Stimulated activated CD4-positive, alpha-beta T cell treated with anti-CD3 and anti-CD28 coated beads, Interleukin-1b, Interleukin-23, amount 100 ng/mL, for 1 hour (primary cell): ENCODE measurements at places on chromosomes 7 and 10.

DNA sequence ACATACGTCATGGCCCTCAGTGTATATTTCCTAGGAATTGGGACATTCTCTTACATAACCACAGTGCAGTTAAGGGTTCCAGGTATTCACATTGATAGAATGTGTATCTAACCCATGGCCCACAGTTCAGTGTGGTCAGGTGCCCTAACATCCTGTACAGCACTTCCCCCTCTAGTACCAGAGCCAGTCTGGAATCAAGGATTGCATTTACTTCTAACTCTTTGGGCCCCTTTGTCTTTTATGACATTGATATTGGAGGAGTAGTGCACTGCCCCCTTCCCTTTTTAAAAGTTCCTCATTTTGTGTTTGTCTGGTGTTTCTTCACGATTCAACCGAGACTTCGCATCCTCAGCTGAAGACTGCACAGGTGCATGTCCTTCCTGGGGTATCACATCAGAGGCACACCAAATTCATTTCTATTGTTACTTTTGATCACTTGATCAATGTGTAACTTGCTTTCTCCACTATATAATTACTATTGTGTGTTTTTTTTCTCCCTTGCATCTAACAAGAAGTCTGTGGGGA, 22.4 kb upstream of the NPFFR1 start:
- no peak for DNase-seq

DNA sequence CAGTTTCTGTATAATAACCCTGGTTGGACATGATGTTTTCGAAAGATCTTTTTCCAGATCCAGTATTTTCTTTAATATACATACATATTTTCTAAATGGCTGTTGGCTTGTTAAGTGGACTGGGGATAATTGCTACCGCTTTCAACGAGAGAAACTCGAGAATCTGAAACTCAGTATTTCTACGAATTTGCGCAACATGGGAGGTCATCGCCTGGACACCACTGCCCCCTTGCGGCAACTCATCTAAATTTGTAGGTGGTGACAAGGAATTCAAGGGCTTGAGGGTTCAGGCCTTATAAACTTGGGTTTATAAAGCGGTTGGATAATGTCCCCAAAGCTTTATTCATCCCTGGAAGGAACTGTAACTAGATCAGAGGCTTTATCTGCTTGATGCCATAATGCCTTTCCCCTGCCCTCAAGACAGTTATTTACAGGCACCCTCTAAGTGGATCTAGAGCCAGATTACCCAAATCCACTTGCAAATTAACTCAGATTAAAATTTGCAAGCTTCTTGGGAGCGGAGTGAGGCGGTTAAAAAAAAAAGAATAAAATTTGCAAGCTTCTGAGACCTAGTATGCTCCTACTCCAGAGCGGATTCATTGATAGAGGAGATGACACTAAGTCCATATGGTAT, 21.3 kb upstream of the KCNK18 start:
- DNase-seq = peak; percentile 68

GRCh38 chr10:68155615-68156210, 46.4 kb downstream of the MYPN start:
- no peak for DNase-seq

DNA sequence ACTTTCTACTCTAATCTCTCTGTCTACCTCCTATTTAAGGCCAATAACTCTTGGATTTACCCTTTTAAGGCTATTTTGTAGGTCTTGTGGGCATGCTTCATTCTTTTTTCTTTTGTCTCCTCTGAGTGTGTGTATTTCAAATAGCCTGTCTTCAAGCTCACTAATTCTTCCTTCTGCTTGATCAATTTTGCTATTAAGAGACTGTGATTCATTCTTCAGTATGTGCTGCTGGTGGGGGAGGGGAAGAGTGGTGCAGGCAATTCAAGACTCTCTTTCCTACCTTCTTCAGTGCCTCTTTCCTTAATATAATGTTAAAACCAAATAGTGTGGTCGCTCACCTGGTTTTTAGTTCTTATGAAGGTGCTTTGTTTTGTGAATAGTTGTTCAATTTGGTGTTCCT, 20.0 kb downstream of the ABCB1 start:
- DNase-seq = no peak

DNA sequence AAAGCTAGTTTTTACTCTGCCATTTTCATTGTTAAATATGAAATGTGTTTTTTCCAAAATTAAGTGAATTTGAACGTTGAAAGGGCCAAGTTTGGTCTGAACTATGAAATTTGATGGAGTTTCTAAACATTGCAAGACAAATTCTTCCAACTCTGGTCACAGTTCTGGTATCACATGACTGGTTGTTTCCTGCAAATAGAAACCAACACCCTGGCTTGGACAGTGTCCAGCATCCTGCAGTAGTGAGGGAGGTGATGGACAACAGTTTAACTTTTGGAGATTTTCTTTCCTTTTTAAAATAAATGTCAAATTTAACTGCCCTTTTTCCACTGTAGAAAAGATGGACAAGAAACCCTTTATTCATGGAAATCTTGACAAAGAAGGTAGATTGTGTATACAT, 54.8 kb upstream of the AGBL3 start:
- DNase-seq = no peak

DNA sequence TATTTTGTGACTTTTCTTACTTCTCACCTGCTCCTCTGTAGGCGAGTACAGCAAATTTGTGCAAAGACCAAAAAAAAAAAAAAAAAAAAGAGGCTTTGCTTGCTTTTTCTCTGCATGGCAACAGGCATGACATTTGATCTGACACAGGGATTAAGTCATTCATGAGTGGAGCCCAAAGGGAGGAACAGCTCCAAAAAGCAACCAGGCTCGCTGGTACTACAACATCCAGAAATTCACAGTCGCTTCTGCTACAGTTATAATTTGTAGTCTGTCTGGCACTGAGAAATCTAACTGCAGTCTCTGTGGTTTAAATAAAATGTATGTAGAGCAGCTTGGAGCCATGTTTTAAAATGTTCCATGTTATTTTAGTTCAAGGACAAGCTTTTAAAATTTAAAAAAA, 31.7 kb downstream of the MKX start:
- no peak for DNase-seq

- no peak for DNase-seq
Observed at GRCh38 chr7:112201411-112201810, 4.8 kb downstream of the DOCK4 start.

GRCh38 chr7:31307972-31308371, 32.6 kb downstream of the NEUROD6 start:
- DNase-seq = no peak

DNA sequence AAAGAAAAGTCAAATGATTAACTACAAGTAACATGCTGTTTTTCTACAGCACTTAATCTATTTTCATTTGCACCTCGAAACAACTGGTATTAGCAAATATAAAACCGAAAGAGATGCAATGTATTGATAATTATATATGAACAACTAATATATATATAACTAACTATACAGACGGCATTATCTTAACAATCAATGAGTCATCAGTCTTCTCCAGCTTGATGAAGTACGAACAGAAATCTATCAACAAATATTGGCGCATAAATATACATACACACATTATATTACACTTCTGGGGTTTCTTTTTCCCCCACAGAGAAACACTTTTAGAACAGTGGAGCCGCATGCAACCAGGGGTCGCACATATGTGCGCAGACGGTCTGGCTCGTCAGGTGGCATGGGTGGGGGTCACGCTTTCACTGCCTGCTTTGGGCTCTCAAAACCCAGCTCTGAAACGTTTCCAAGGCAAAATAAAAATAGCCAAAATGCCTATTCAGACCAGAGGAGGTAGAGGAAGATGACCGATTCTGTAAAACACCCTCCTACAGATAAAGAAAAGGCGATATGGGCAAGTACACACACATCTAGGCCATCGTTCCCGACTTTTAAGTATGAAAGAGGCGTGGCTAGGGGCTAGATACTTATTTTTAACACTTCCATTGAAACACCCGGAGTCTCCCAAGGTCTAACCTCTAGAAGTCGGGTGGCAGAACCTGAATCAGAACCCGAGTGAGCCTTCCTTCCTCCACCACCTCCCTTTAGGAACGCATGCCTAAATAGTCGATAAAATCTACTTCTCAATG, 1.7 kb downstream of the ARHGAP12 start:
- DNase-seq = no peak

- no peak for DNase-seq
Observed at GRCh38 chr7:131721660-131722059, 165.2 kb upstream of the PODXL start.

- no peak for DNase-seq
Observed at GRCh38 chr10:86962136-86962980, 4.0 kb downstream of the SNCG start.

- peak; percentile 20 for DNase-seq
Observed at GRCh38 chr10:110568055-110568735, 700 bp downstream of the SMC3 start.

DNA sequence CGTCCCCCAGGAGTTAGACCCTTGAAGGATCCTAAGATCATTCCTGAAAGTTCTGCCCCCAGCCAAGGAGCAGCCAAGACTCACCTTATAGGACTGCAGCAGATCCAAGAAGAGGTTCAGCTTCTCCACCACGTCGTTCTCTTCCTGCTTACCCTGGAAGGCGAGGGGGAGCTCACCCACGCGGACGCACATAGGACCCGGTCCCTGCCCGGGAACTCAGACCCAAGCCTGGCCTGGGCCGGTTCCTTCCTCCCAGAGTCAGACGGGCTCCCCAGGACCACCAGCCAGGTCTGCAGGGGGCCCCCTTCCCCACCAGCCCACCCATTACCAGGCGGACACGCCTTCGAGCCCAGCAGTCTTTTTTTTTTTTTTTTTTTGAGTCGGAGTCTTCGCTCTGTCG, 15.6 kb downstream of the NUDT1 start:
- DNase-seq = no peak

DNA sequence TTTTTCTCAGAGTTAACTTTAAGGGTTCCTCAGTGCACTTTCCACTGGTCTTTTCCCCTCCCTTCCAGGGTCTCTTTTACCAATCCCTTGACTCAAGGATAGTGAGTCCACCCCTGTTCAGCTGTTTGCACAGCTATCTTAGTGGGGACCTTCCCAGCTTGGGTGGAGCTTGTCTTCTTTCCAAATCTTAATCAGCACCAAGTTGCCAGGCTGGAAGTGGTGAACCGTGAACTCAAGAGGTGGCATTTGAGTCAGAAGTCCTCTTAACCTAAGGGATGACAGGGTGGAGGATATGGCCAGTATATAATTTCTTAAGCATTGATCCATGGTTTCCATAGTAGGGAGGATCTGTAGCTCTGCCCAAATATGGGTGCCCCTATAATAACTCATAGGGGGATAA, 25.0 kb downstream of the MAPK8 start:
- DNase-seq = no peak

GRCh38 chr10:47413531-47414226, 29.6 kb upstream of the ZNF488 start:
- DNase-seq = no peak

DNA sequence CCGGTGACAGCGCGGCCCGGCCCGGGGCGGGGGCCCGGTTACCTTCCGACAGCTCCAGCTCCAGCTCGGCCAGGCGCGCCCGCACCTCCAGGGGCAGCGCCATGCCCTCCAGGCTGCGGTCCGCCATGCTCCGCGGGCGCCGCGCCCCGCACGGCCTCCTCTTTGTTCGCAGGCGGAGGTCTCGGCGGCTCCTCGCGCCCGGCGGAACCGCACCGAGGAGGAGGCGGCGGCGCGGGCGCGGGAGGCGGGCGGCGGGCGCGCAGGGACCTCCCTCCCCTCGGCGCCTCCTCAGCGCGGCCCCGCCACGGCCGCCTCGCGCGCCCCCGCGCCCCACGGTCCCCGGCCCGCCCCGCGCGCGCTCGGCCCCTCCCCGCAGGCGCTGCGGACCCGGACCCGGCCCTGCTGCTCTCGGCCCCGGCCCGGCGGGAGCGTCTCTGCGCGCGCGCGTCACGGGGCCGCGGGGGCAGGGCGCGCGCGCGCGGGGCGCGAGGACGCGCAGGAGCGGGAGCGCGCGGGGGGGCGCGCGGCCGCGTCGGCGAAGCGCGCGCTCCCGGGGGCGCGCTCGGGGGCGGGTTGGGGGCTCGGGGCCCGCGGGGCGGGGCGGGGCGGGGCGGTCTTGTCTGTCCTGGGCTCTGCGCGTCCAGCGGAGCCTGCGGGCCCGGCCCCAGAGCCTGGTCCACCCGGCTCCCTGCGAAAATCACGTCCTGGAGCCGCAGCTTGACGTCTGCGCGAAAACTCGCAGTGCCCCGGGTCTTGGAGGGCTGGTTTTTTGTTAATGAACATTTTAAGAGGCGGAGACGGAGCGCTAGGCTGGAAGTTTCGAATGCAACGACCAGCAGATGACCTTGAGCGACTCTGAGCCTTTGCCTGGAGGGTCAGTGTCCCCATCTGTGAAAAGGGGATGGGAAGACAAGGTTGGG, at the start of gene DIP2C:
TSS of gene DIP2C (minus strand) at position 217 of the 920 bp plus-strand sequence. CDS start at position 127, 90 bp downstream.
- DNase-seq = no peak

DNA sequence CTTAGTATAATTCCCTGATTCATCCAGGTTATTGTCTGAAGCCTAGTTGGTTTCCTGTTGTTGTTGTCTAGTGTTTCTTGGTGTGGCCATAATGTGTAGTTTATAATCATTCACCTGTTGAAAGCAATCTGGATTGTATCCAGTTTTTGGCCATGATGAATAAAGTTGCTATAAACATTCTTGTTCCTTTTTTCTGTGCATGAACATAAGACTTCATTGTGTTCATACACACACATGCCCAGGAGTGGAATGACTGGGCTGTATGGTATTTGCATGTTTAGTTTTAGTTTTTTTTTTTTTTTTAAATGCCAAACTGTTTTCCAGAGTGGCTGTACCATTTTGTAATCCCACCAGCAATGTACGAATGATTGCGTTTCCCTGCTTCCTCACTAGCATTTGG, 349.8 kb downstream of the SDK1 start:
- DNase-seq = no peak

GRCh38 chr10:24343686-24344085, 134.7 kb downstream of the KIAA1217 start:
- no peak for DNase-seq
